ENCODE measurements at places on chromosomes 5 and 9.

- peaks cover 16% of the 10 kb centered on the region for H3K27me3 ChIP-seq
- no peak for DNase-seq
- no peak overlapping the region for H3K27ac ChIP-seq
- no peak overlapping the region for H3K4me3 ChIP-seq
Observed at GRCh38 chr5:91111473-91112238, 271.5 kb downstream of the ARRDC3 start.

GRCh38 chr9:93099551-93100275 lies 3.7 kb downstream of the CARD19 start:
- peaks cover 57% of the 10 kb centered on the region for H3K4me1 ChIP-seq
- no peak for DNase-seq
- H3K36me3 ChIP-seq: peaks cover 38% of the 10 kb centered on the region
- H3K27ac ChIP-seq: peak overlapping the region; percentile 88

GRCh38 chr9:17699615-17700330 lies 120.9 kb downstream of the SH3GL2 start:
- no peaks in the 10 kb centered on the region for H3K27me3 ChIP-seq
- H3K4me1 ChIP-seq: no peaks in the 10 kb centered on the region

GRCh38 chr5:115494570-115495289 lies 49.8 kb downstream of the FEM1C start:
- H3K4me3 ChIP-seq: no peak overlapping the region
- no peak for DNase-seq
- H3K27ac ChIP-seq: no peak overlapping the region
- H3K36me3 ChIP-seq: no peaks in the 10 kb centered on the region
- peaks cover 53% of the 10 kb centered on the region for H3K27me3 ChIP-seq
- no peaks in the 10 kb centered on the region for H3K4me1 ChIP-seq

GRCh38 chr5:108148715-108149139 lies 233.2 kb downstream of the FBXL17 start:
- peaks cover 3% of the 10 kb centered on the region for H3K36me3 ChIP-seq
- no peak overlapping the region for H3K4me3 ChIP-seq
- H3K27ac ChIP-seq: no peak overlapping the region
- peaks cover 13% of the 10 kb centered on the region for H3K4me1 ChIP-seq

GRCh38 chr9:121235512-121235911 lies 32.5 kb upstream of the GSN start:
- no peak overlapping the region for H3K4me3 ChIP-seq
- H3K27me3 ChIP-seq: no peaks in the 10 kb centered on the region
- H3K27ac ChIP-seq: no peak overlapping the region
- H3K36me3 ChIP-seq: peaks cover 2% of the 10 kb centered on the region
